ENCODE measurements at places on chromosomes 1 and 21. TPM values are rescaled to one million over a fixed set of nuclear protein-coding genes. Genes with fewer than 3 reads are reported as not detected.

Gene AIM2
- not detected for total RNA-seq

Gene CYP4A22
- total RNA-seq = not detected

Gene ST6GALNAC5
- total RNA-seq = 135 TPM

Gene SH2D5
- 2.1 TPM for total RNA-seq

Gene DCAF6
- 73.8 TPM for total RNA-seq

Gene S100A10
- total RNA-seq = 54.0 TPM
